ENCODE measurements at places on chromosomes 7 and 10.

DNA sequence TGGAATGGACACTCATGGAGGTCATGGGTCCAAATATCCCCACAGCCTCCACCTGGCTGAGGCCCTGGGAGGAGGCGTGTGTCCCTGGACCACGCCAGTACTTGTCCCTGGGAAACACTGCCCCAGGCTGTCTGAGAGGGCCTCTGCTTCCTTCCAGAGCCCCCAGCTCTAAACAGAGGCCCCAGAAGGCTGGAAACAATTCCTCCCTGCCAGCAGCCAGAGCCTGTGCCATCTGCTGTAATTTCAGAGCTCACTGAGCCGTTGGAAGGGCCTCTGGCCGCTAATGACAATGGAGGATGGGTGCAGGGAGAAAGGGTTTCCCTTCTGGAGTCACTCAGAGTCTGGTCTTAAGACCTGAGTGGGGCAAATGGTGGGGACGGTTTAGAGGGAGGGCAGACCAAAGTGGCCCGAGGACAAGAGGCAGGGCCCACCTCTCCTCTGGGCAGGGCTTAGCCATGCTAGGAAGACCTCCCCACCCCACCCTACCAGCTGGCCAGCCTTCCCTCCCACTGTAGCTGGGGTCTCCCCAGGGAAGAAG, 7.1 kb downstream of the CHAT start:
- no peak for DNase-seq

- DNase-seq: no peak
Observed at GRCh38 chr10:71339796-71340589, 20.9 kb downstream of the SLC29A3 start.

- no peak for DNase-seq
Observed at GRCh38 chr7:5528815-5529442, 105.3 kb upstream of the TNRC18 start.

- DNase-seq: no peak
Observed at GRCh38 chr10:79140855-79141254, 72.1 kb downstream of the ZMIZ1 start.

- DNase-seq: no peak
Observed at GRCh38 chr10:76015245-76015644, 583.8 kb downstream of the LRMDA start.

- DNase-seq: no peak
Observed at GRCh38 chr10:5890452-5890915, 441 bp downstream of the FBH1 start.

- DNase-seq: no peak
Observed at GRCh38 chr7:151599401-151600227, 79.9 kb upstream of the RHEB start.

GRCh38 chr10:77350711-77351119, 286.9 kb downstream of the KCNMA1 start:
- no peak for DNase-seq
